GM03348 (cell line): ENCODE measurements at places on chromosomes 7 and 10.

DNA sequence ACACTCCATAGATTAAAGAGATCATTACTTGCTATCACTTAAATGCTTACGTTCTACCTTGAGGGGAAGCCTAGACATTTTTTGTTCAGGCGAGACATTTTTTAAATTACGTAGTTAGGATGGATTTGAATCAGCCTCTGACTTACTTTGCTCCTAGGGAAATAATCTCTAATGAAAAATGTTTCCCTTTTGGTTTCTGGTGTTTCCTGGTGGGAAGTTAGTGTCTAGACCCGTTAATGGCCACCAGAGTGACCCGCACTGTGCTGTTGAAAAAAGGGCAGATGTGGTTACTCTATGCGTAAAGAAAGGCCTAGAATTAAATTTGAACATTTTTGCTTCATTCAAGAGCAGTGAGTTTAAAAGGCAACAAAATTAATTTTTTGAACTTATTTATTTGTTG, 3.8 kb downstream of the ZNF365 start:
- no peak for DNase-seq

GRCh38 chr7:2031451-2031845, 201.3 kb downstream of the MAD1L1 start:
- no peak for DNase-seq

DNA sequence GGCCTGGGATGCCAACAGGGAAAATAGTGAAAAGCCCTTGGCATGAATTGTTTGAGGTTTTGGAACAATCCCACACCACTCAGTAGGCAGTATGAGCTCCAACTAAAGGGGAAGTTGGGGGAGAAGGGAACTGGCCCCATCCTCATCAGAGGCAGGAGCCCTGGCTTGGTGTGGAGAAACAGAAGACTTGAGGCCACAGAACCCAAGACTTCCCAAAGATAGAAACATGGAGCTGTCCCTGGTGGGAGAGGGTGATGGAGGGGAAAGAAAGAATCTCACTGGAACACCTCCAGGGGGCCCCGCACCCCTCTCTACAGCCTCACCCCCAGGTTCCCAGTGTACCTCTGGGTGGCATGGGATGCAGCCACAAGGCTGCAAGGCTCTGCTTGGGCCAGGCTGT, 85.7 kb downstream of the VSTM4 start:
- no peak for DNase-seq

GRCh38 chr10:119405520-119405807, 137.1 kb downstream of the RGS10 start:
- no peak for DNase-seq

DNA sequence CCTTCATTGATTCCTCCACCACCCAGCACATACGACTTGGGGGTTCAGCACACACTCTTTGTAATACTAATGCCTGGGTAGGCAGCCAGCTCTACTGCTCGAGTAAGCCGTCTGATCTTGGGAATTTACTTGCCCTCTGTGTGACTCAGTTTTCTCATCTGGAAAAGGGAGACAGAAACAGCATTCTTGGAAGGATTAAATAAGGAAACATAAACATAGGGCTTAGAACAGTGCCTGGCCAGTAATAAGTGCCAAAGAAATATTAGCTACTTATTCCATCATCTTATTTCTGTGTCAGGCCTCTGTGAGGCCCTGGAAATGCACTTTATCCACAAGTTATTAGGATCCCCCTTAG, 130.1 kb downstream of the TNS3 start:
- peak; percentile 41 for DNase-seq

DNA sequence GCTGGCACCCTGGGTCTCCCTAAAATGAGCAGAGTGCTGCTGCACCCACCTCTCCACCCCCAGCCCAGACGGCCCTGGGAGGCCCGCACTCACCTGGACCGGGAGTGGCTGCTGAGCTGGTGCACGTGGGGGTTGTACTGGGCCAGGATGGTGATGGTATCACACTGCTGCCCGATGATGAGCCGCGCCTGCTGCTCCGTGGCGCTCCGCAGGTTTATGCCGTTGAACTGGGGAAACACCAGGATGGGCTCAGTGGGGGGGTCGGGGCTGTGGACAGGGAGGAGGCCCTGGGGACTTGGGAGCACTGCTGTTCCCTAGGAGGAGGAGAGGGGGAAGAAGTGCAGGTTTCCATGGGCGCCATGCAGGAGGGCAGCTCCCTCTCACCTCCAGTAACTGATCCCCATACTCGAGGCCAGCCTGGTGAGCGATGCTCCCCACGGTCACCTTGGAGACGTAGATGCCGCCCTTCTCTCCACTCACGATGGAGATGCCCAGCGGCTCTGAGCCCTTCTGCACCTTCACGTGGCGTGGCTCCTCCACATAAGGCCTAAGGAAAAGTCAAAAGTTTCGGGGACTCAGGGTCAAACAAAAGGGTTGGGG, 114.6 kb downstream of the DLG5 start:
- DNase-seq: no peak

DNA sequence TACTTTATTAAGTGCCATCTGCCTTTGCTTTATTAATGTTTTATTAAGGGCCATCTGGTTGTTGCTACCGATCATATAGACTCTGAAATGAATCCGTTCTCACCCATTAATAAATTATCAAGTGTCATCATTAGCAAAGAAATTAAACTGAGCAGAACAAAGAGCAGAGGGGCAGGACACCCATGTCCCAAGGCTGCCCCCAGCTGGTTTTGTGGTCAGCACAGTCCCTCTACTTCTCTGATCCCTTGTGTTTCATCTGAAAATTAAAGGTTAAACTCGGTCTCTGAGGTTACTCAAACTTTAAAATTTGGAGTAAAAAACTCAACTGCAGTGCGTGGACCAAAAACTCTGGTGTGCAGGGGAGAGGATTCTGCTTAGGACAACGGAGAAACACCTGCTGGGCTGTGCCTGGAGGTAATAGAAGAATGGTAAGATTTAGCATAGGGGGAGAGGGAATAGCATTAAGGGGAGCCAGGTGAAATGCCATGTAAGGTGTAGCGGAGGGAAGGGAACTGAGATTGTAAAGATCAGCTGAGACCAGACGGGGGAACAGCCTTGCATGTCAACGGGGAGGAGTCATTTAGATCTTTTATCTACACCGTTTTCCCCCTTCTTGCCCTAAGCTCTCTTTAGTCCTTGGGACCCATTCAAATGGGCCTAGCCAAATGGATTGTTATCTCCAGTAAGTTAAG, 10.8 kb upstream of the GSDME start:
- DNase-seq: no peak

GRCh38 chr7:74399006-74399405, 54.7 kb upstream of the GTF2IRD1 start:
- no peak for DNase-seq

GRCh38 chr7:132882714-132883428, 199.0 kb downstream of the CHCHD3 start:
- no peak for DNase-seq

GRCh38 chr7:98194672-98195457, 16.4 kb upstream of the BHLHA15 start:
- no peak for DNase-seq

DNA sequence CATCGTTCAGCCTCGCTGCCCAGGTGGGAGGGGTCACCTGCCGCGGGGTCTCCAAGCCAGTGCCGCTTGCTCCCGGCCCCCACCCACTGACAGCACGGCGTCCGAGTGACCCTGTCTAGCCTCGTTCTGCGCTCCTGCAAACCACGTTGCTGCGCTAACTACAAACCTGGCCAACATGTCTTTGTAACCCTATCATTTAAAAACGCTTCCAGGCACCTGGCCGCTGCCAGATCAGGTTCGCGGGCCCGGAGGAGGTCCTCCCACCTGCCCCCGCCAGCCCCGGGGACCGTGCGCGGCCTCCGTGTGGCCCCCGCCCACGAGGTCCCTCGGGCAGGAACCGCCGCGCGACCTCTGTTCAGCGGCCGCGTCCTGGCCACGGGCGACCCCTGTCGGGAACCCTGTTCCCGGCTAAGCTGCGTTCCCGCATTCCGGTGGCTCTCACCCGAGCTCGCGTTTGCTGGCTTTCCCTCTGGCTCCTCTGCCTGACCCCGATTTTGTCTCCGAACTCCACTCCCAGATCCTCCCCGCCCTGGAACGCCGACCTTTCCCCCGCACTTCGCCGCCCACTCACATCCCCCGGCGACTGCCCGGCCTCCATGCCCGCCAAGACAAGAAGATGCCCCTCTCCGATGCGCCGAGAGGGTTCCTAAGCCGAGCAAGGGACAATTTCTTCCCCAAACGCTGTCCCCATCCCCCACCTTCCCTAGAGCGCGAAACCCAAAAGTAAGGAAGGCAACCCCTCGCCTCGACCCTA, 2.4 kb downstream of the SFMBT2 start:
- DNase-seq: peak; percentile 66

DNA sequence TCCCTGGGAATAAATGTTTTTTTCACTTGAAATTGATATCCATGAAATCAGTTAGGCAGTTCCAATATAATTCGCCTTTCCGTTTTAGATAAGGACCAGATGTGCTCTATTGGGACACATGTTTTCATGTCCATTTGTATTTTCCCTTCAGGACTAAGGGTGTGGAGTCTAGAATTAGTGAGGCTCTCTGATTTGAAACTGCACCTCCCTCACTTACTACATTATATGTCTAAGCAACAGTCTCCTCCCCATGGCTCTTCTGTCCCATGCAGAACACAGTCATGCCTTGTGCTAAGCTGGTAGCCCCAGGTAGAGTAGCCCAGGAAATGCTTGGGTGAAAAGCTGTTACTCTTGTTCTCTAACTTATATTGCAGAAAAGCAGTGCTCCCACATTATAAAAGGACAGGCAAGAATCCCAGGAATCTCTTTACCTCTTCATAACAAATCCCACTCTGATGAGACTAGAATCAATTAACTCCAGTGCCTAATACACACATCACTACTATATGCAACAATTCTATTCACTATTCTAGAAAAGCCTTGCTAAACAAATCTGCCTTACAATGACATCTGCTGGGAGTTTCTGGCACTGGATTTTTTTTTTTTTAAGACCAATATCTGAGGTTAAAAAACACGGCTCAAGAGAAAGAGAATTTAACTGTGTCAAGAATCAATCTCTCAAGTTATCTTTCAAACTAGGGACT, 293.9 kb downstream of the SNX13 start:
- peak; percentile 51 for DNase-seq

DNA sequence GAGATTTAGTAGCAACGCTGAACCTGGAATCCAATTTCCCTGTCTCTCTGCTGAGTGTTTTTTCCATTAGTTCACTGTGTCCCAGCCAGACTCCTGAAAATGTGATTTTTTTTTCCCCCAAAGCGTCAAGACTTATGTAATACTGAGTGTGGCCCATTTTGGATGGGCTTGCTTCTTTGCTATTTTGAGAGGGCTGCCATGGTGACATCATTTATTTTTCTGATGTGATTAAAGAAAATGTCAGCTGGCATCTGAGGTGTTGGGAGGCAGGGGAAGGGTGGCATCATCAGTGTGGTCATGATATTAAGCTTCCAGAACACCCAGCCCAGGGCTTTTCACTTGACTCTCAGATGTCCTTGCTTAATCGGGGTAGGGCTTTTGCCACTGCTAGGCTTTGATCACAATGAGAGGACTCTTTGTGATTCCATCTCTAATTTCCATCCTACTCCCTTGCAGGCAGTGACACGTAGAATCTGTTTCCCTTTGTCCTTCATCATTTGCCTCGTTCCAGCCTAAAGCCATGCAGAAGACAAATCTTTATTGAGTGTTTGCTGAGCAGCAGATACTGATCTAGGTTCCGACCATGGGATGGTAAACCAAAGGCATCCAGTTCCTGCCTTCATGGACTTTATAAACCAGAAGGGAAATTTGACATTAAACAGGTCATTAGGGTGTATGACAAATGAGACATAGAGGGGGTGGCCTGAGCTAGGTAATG, 7.4 kb downstream of the ZNF365 start:
- DNase-seq: no peak

DNA sequence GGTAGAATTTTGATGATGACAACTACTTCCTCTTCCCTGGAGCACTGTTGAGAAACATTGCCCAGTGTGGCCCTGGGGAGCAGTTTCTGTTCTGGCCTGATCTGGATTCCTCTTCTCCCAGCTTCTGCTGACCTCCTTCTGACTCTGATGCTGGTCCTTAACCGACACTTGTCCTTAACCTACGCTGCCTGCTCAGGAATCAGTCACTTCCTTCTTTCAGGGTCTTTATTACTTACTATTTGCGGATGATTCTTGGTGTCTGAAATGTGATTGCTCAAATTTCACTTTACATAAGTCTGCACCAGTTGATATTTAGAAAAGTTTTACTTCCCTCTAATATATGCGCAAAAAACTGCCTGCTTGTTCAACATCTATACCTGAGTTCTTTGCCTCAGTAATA, 164.1 kb downstream of the PTEN start:
- no peak for DNase-seq

DNA sequence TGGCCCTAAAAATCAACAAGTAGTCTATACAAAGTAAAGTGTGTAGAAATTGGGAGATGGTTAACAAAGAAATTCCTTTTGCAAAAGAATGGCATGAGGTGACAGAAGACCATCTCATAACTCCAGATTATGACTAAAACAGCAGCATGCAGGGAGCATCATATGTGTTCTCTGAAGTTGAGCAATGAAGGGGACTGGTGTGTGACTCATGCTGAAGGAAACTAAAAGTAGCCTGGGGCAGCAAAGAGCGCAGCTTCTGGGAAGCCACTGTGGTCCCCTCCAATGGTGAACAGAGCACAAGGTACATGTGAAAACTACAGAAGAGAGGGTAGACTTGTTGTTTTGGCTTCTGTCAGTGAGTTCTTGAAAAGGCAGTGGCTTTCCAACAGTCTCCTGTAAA, 133.4 kb downstream of the MACC1 start:
- peak; percentile 59 for DNase-seq

DNA sequence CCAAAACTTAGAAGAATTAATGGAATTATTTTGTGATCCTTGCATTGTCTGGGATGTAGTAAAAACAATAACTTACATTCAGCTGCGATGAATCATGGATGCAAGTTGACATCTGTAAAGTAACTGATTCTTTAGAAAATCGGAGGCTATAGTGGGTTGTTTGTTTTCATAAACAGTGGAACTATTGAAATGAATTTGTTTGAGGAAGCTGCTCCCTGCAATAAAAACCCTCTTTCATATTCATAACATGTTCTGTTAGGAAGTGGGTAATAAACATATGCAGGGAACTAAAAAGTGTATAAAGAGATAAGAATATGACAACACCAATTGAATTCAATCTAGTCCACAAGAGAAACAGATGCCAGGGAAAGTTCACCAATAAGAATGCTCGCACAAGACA, 53.6 kb downstream of the AGMO start:
- no peak for DNase-seq

GRCh38 chr7:130908345-130909160, 174.5 kb upstream of the KLF14 start:
- DNase-seq: no peak
